Brain microvascular endothelial cell (primary cell): ENCODE measurements at places on chromosomes 1 and 21.

- DNase-seq, result no peak
Measured at GRCh38 chr1:70355920-70356319, 1.4 kb upstream of the ANKRD13C start.

DNA sequence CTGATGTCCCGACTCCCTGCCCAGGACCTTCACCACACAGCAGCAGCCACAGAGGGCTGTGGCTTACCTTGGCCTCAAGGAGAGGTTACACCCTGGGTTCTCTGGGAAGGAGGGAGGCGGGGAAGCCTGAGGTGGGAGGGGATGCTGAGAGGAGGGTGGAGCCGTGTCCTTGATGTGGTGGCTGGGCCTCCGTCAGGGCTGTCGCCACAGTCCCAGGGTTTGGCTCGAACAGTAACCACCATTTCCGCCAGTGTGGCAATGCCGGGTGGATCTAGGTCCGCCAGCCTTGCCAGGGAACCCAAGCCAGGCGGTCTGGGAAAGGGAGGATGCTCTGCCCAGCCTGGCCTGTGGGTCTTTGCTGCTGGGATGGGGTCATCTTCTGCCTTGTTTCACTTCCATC is 18.4 kb upstream of the CDCA8 start:
- DNase-seq, result no peak

GRCh38 chr1:68165665-68166064 is 66.7 kb downstream of the WLS start:
- no peak for DNase-seq

- peak; percentile 83 for DNase-seq
Measured at GRCh38 chr1:153490272-153491051, 30.0 kb upstream of the S100A7 start.

- DNase-seq, result no peak
Measured at GRCh38 chr1:5967351-5968160, 24.7 kb downstream of the NPHP4 start.

DNA sequence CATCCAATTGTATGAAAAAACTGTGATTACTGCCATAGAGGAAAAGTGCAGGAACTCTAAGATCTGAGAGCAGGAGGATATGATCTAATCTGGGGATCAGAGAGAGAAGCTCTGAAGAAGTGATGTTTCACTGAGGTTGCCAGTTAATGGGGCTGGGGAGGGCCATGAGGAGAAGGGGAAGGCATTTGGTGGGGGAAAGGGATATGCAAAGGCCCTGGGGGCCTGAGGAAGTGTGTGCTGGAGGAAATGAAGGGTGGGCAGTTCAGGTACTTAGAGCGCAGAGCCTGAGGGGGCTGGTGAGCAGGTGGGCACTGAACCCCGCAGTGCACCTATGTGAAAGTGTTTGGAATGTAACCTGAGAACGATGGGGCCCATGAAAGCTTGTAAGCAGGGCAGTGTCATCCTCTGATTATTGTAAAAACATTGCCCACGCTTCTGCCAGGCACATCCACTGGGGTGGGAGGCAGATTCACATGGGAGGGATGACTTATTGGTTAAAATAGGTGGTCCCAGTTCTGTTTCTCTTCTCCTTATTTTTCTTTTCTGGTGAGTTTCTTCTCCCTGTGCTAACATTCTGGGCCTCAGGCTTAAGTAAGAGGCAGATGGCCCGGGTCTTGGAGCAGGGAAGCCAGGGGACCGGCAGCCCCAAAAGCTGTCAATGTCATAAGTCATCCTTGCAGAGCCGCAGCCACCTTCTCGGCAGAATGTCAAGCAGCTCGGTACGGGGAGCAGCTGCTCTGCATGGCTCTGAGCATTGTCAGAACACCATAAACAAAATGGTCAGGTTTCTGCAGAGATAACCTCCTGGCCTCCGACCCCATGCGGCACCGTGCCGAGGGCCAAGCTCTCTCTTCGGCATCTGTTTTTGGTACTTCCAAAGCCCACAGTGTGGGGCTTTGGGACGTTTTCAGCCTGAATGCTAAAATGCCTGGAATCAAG is 492.0 kb upstream of the VAMP3 start:
- DNase-seq, result no peak

- DNase-seq, result no peak
Measured at GRCh38 chr1:48693674-48694320, 82.9 kb downstream of the BEND5 start.

DNA sequence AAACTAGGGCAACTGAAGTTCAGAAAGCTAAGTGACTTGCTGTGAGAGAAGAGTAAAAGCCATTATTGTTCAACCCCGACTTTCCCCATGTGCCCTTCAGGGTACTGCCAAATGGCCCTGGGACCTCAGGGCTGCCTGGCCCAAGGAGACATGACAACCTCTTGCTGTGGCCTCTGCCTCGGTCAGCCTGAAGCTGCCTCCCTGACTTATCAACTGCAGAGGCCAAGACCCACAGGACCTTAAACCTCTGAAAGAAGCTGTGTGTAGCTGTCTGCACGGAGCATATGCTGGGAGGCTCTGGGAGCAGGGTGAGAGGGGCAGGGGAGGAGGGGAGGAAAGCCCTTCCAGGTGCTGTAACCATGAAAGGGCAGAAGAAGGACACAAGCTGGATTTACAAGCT is 35.9 kb downstream of the HMGB4 start:
- DNase-seq, result no peak

DNA sequence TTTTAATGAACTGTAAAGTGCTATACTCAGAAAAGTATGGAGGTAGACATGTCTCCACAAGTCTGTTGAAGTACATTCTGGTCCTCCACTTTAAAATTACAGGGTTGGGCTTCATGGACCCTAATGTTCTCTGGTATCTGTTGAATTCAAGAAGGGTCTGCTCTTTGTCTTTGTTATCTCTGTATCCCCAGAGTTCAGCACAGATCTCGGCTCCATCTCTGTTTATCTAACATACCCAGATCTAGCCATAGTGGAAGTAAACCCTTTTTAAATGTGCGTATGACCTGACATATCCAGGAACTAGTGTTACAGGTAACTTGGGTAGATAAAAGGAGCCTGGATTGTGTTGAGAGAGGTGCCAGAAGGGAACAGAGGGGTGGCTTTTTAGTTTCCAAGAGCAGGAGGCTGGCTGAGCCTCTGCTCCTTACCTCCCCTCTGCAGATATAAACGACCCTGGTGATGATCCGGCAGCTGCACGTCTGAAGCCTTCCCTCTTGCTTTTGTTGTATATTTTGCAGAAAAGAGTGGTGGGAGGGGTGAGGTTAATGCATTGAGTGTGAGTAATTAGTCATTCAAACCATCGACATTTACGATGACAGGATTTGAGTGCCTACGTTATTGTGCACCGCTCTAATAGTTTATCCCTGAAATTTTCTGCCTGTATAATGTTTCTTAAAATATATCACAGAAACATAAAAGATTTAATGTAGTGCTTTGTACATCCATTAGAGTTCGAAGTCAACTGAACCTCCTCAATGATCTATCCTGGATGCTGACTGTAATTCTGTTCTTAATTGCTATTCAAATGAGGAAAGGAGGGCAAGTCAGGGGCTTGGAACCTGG is 30.8 kb downstream of the ELAVL4 start:
- no peak for DNase-seq

DNA sequence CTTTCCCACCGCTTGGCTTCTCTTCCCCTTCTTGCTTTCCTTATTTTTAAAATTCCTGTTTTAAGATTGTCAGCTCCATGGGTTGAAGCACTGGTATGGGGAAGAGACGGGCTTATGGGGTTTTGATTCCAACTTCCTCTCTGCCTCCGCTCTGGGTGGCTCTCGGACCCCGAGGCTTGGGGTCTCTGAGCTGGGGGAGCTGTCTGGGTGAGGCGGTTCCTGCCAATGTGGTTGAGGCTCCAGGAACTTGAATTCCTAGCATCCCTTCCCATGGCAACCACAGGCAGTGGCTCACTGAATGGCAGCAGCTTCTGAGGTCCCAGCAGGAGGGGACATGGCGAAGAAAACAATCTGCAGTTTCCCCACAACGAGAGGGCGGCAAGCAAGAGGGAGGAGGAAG is 83.1 kb upstream of the C1orf174 start:
- no peak for DNase-seq

GRCh38 chr1:198867182-198867581 is 228.3 kb downstream of the PTPRC start:
- DNase-seq, result no peak
